ENCODE measurements at places on chromosomes 12 and 14.
A peak's percentile ranks its signal among the peaks of the same experiment; 100 is the strongest.

- no peak for DNase-seq
These were observed 43.6 kb downstream of the RAD51B start for GRCh38 chr14:67863223-67863622.

GRCh38 chr14:54667764-54668163, 100.8 kb downstream of the SAMD4A start:
- DNase-seq: no peak

GRCh38 chr14:99654235-99654985, 9.5 kb downstream of the HHIPL1 start:
- DNase-seq: no peak

DNA sequence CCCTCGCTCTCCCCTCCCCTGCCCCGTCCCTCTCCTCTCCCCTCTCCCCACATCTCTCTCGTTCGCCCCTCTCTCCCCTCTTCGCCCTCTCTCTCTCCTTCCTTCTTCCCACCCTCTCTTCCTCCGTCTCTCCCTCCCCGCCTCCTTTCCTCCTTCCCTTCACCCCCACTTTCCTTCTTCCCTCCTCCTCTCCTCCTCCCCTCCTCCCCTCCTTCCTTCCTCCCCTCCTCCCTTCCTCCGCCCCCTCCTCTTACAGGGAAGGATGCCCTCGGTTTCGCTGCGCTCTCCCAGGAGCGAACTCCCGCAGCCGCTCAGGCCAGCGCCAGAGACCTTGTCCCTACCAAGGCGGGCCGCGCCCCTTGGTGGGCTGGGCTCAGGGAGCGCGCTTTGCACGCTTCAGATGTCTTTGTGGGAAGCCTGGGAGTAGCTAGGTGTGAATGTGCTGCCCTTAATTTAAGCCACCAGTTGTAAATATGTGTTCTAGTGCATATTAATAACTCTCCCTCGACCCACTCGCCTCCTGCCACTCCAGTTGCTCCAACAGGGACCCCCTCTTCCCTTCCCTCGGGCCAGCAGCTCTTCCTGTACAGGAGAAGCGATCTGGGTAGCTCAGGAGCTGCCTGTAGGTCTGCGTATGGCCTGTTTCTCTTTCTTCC, 13.3 kb upstream of the MAP3K9 start:
- DNase-seq: peak; percentile 32

- DNase-seq: no peak
These were observed 94.1 kb downstream of the SLC2A13 start for GRCh38 chr12:40011775-40012129.

- peak; percentile 32 for DNase-seq
These were observed 38.8 kb downstream of the SYNE3 start for GRCh38 chr14:95477411-95478269.

DNA sequence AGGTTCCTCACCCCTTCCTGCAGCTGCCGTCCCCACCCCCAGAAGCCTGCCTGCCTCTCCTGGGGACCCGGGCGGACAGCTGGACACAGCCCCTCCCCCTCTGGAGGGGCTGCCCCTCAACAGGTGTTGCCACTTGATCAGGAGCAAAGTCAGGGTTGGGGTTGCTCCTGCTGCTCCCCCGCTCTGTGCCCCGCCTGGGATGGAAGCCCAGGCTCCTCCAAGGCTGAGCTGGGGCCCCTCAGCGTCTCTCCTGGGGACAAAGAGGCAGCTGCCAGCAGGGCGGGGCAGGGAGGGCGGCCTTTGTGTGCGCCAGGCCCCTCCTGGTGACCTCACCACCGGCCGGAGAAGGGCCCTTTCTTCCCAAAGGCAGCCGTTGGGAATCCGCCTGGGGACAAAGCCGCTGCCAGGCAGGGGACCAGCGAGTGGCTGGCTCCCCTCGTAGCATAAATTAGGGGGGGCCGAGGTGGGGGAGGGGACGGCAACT, 13.7 kb downstream of the TRMT61A start:
- DNase-seq: peak; percentile 34

GRCh38 chr12:104571328-104571727, 114.6 kb downstream of the CHST11 start:
- DNase-seq: no peak

GRCh38 chr14:72683787-72684186, 210.1 kb downstream of the DPF3 start:
- DNase-seq: no peak

DNA sequence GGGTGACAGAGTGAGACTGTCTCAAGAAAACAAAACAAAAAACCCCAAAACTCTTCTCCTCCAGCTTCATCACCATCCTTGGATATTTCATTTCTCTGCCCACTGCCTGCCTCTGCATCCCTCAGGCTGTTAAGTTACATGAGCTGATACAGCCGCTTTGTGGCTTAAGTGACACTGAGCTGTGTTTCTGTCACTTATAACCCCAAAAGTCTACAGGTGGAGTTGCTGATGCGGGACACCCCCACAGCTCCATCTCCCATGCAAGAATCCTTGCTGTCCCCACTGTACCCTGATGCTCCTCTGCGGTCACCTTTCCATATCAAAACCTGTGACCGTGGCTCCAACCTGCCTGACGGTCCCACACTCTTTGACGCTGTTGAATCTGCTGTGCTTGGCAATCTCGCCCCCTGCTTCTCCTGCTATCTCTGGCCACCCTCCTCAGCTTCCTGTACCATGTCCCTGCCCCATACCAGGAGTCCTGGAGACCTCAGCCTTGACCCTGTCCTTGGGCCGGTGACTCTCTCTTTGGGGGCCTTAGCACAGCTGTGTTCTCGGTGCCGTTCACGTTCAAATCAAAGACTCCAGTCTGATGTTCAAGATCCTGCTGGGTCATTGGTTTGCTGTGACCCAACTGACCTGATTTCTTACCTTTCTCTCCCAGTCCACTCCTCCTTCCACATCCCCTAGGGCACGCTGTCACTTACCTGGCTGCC, 20.3 kb downstream of the HVCN1 start:
- no peak for DNase-seq

GRCh38 chr14:30748343-30748742, 126.0 kb upstream of the COCH start:
- DNase-seq: no peak

DNA sequence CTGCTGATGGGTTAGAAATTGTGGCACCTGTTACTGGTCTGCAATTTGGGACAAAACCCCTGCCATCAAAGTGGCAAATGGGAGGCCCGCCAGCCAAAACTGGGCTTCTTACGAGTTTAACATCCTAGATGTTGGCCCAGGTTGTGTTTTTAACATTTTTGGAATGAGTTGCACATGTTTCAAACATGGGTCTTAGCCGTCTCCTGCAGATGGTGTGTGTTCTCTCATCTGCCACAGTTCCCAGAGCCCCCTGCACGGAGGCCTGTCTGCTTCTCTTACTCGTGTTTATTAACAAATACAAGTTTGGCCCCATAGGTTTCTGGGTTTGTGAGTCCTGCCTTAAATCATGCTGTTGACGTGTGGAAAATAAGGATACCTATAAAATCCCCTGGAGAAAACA, 46.5 kb downstream of the CACNA2D4 start:
- DNase-seq: no peak

GRCh38 chr12:84760091-84760865, 152.3 kb downstream of the SLC6A15 start:
- DNase-seq: no peak

- peak; percentile 82 for DNase-seq
These were observed 231.6 kb downstream of the CACNA1C start for GRCh38 chr12:2284321-2284813.

GRCh38 chr12:114683709-114684097, 272 bp downstream of the TBX3 start:
- DNase-seq: no peak

DNA sequence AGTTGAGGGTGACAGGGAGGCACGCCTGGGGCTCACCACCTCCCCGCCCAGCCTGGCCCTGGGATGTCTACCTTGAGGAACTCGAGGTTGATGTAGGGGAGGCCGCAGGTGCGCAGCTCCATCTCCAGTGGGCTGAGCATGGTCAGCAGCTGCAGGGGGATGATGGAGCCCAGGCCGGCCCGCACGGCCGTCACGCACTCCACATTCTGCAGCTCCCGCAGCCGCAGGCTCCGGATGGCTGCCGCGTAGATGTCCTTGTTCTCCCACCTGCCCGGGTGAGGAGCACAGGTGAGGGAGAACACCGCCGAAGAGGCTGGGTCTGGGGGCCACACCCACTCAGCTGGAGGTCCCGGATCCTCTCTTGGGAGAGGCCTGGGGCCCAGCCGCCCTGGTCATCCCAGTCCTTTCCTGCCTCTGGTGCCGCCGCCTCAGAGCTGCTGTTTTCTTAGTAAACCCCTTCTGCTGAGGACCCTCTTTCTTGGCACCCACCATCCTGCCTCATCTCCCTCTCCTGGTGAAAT, 38.2 kb downstream of the TRAFD1 start:
- no peak for DNase-seq

GRCh38 chr12:33678221-33678964, 238.8 kb upstream of the SYT10 start:
- DNase-seq: no peak

- no peak for DNase-seq
These were observed 30.6 kb downstream of the SOCS2 start for GRCh38 chr12:93602897-93603668.

DNA sequence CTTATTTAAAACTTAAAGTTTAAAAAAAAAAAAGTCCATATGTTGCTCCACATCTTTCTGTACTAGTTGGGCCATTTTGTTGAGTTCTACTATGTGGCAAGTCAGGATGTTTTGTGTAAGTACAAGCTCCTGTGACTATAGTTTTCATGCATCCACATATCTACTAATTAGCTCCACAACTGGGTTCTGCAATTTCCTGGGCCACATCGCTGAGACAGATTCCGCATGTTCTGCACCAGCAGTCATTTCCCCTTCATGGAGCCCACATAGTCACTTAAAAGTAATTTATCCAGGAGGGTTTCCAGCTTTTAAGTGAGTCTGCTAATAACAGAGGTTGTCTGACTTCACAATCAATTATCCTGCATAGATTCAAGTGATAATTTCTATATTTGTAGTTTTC, 461.4 kb downstream of the ZFP36L1 start:
- DNase-seq: no peak

DNA sequence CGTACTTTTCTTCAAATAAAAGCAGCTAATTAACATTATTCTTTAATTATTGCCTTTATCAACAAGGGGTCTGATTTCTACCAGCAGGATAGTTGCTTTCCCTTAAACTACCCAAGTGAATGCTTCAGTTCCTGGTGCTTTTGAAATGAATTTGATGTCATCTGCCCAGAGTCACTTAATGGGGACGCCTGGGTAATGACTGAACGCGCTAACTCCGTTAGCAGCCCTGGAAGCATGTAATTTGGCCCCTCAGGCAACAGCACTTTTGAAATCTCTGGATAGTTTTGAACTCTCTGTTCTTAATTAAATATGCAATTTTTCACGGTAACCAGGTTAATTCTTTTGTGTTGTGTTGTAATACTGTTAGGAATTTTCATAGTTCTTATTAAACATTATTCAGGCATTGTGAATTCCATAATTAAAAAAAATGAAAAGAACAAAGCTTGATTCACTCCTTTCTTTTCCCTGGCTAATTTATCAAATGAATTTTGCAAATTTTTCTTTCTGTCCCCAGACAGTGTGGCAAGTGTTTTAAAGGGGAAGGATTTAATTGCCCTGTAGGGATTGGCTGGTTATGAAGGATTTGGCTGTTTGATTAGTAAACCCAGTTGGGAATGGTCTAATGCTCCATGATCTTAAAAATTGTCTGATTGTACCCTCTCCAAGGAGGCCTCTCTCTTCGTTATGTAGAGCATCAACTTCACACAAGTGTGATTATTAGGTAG, 137.5 kb upstream of the MYL2 start:
- no peak for DNase-seq

GRCh38 chr14:26204728-26205479, 392.9 kb downstream of the NOVA1 start:
- peak; percentile 68 for DNase-seq

DNA sequence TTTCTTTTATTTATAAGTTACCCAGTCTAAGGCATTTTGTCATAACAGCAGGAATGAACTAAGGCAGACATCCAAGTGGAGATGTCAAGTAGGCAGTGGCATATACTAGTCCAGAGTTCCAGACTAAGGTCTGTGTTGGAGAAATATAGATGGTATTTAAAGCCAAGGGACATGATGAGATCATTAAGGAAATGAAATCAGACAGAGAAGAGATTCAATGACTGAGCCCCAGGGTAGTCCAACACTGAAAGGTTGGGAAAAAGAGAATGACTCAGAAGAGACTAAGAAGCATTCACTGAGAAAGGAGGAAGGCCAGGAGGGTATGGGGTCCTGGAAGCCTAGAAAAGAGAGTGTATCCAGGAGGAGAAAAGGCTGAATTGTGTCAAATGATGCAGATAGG, 442.2 kb upstream of the CCDC196 start:
- no peak for DNase-seq

GRCh38 chr12:87117526-87117925, 861.3 kb upstream of the MGAT4C start:
- DNase-seq: no peak

DNA sequence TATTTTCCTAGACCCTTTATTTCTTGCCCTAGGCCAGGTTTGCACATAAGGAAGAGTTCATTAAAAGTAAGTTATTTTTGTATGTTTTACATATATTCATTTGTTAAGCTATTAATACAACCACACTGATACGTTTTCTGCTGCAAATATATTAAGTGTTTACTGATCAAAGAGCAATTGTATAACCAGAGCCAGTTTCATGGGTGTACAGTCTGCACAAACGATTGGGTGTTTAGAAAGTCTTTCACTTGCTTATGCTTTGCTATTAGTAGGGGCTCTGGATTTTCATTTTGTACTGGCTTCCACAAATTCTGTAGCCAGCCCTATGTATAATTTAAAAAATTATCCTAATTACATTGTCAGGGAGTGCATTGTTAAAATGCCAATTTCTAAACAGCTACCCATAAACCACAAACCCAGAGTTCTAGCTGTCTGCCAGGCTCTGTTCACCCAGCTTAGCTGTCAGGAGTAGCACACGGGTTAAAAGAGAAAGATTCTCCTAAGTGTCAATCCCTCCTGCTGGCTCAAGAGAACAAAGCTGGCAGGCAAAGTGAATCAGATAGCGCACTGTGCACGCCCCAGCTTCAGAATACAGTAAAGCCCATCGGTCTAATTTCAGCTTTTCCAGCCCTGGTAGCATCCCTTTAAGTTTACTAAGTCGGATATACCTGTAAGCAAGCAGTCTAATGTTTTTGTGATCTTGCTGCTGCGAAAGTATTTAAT, 151.0 kb upstream of the LMO3 start:
- peak; percentile 45 for DNase-seq

DNA sequence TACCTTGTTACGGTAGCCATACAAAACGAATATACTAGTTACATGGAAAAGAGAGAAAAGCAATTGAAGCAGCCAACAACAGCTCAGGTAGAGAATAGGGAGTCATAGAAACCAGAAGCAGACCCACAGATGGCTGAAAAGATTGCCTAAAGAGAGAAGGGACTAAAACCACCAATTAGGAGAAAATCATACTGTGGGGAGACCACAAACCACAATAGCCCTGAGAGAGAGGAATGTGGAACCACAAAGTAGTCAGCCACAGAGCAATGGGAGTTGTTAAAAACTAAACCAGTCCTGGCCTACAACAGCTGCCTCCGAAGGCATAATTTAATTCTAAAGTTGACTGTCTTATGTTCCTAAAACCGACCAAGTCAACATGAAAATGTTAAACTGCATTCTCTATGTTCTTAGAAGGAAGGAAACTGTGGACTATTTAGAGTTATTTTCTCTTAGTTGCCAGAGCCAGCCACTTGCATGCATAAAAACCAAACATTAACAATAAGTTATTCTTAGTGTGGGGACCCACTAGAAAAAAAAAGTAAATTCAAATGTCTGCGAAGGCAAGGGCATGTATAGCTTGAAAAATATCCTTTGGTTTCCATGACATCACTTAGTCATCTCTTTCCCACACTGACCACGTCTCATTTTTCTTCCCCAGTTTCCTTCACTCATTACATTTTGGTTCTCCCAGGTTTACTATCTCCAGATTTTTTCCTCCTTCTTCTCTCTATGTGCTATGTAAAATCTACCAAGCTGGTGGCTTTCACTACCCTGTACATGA, 398.1 kb downstream of the NOVA1 start:
- DNase-seq: no peak

- DNase-seq: no peak
These were observed 11.2 kb downstream of the MAP4K5 start for GRCh38 chr14:50520947-50521815.
